ENCODE measurements at places on chromosomes 2 and 18. TPM values are rescaled to one million over a fixed set of nuclear protein-coding genes. Genes with fewer than 3 reads are reported as not detected.

- no peak for DNase-seq
- H3K4me1 ChIP-seq = no peaks in the 10 kb centered on the region
- no peaks in the 10 kb centered on the region for H3K36me3 ChIP-seq
- H3K27me3 ChIP-seq = no peaks in the 10 kb centered on the region
- no peak overlapping the region for H3K27ac ChIP-seq
Measured at GRCh38 chr2:240886678-240887609, 9.0 kb downstream of the MAB21L4 start.

DNA sequence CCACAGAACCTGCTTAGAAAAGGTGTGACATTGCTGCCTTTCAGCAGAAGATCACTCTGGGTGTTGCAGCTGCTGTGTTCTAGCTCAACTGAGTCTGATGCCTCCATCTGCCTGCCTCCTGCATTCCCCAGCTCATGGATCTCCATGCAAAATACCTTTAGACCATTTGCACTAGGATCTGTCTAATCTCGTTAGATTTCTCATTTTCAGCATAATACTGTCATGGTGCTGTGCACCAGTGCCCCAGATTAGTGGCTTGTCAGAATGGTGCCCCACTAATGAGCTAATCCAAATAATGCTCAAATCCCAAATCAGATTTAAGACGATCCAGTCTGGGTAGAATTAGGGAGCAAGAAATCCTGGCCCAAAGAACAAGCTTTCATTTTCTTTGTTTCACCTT, 284.4 kb upstream of the PARD3B start:
- no peaks in the 10 kb centered on the region for H3K27me3 ChIP-seq
- H3K27ac ChIP-seq = no peak overlapping the region
- no peaks in the 10 kb centered on the region for H3K4me1 ChIP-seq
- DNase-seq = no peak
- no peaks in the 10 kb centered on the region for H3K36me3 ChIP-seq

DNA sequence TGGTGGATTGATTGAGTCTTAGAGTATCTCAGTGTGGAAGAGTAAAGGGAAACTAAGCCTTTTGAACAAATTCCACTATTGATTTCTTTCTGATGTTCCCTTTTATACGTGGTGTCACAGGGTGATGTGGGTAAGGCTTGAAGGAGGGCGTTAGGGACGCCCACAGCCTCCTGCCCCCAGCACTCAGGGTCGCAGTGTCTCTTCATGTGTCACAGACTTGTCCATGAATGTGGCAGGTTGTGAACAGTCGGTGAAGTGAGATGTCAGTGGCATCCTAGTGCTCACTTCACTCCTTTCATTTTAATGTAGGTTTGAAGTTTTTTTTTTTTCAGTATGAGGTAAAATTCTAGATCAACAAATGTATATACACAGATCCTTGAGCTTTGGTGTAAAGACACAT, 123.2 kb upstream of the IL1R2 start:
- peaks cover 92% of the 10 kb centered on the region for H3K36me3 ChIP-seq
- no peak overlapping the region for H3K4me3 ChIP-seq
- no peak overlapping the region for H3K27ac ChIP-seq
- no peak for DNase-seq
- no peaks in the 10 kb centered on the region for H3K27me3 ChIP-seq

GRCh38 chr2:240139666-240140393, 628 bp downstream of the OTOS start:
- no peaks in the 10 kb centered on the region for H3K36me3 ChIP-seq
- no peak for DNase-seq
- H3K27me3 ChIP-seq = no peaks in the 10 kb centered on the region
- no peak overlapping the region for H3K4me3 ChIP-seq
- peaks cover 7% of the 10 kb centered on the region for H3K4me1 ChIP-seq
- no peak overlapping the region for H3K27ac ChIP-seq

DNA sequence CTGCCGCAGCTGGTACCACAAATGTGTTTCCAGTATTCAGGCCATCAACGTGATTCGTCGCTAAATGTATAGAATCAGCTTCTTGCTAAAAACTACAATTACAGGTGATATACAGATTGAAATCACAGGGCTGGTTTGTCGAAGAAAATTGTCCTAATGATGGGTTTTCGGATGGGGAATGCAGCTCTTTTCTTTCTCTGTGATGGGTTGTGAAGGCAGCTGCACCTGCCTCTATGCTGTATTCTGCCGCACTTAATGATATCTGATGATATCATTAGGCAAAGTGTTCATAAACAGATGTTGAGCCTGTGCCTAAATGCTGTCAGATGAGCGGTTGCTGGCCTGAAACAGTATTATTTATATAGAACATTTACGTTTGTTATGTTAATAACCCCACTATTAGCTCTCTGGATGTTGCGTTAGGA, 218.1 kb downstream of the ARHGAP15 start:
- H3K4me1 ChIP-seq = no peaks in the 10 kb centered on the region
- H3K27me3 ChIP-seq = no peaks in the 10 kb centered on the region
- DNase-seq = no peak
- H3K27ac ChIP-seq = no peak overlapping the region
- no peak overlapping the region for H3K4me3 ChIP-seq
- no peaks in the 10 kb centered on the region for H3K36me3 ChIP-seq

DNA sequence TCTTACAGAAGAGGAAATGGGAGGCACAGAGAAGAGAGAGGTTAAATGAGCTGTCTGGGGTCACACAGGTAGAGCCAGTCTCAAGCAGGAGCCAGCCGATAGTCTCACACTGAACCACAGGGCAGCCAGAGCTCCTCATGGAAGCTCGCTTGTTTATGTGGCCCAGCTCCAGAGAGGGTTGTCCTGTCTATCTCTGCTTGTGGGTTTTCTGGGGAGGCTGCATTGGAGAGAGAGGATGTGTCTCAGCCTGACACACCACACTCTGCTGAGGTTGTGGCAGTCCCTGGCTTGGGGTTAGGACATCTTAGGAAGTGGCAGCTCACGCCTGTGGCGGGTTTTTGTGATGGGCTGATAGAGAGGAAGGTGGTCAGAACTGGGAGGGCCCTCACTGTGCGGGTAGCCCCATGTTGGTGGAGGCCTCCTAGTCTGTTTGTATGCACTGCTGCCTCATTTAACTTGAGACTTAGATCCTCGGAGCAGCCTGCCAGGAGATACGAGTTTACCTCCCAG, 52.3 kb downstream of the TCF7L1 start:
- H3K36me3 ChIP-seq = no peaks in the 10 kb centered on the region
- DNase-seq = no peak
- H3K27me3 ChIP-seq = no peaks in the 10 kb centered on the region
- H3K27ac ChIP-seq = no peak overlapping the region
- H3K4me3 ChIP-seq = no peak overlapping the region

DNA sequence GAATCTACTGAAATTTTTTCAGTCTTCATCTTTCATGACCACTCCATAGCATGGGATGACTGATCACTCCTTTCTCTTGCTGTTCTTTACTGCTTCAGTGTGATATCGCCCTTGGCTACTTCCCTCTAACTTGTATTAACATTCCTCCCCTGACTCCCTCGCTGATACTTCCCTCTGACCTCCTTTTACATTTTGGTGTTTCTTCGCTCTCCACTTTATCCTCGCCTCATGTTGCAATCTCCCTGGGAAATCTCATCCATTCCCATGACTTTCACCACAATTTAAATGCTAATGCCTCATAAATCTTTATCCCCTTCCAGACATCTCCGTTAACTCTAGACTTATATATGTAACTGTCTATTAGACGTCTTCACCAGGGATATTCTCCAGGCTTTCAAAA, 167.3 kb downstream of the IKZF2 start:
- no peak for DNase-seq
- no peak overlapping the region for H3K27ac ChIP-seq
- H3K36me3 ChIP-seq = no peaks in the 10 kb centered on the region

DNA sequence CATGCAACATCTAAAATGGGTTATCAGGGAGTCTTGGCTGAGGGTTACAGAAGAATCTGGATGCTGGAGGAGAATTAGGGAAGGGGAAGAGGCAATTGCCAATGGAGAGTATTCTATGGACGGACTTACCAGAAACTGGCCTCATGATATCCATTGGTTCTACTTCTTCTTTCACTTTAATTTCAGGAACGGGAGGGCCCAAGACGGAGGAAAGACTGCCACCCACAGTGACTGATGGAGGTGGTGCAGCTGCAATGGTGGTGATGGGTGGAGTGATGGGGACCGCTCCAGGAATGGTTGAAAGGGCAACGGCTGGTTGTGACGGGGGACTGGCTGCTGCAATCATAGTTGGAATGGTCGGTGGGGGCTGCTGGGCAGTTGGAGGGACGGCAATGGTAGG, 69.1 kb upstream of the AMMECR1L start:
- H3K4me3 ChIP-seq = no peak overlapping the region
- H3K27me3 ChIP-seq = no peaks in the 10 kb centered on the region
- peaks cover 19% of the 10 kb centered on the region for H3K4me1 ChIP-seq
- peaks cover 57% of the 10 kb centered on the region for H3K36me3 ChIP-seq
- H3K27ac ChIP-seq = no peak overlapping the region

- no peak for DNase-seq
- no peaks in the 10 kb centered on the region for H3K4me1 ChIP-seq
- H3K27ac ChIP-seq = no peak overlapping the region
- no peak overlapping the region for H3K4me3 ChIP-seq
Measured at GRCh38 chr2:112173646-112174319, 35.6 kb downstream of the FBLN7 start.

- no peaks in the 10 kb centered on the region for H3K4me1 ChIP-seq
- no peaks in the 10 kb centered on the region for H3K27me3 ChIP-seq
- DNase-seq = no peak
- H3K4me3 ChIP-seq = no peak overlapping the region
- no peaks in the 10 kb centered on the region for H3K36me3 ChIP-seq
- H3K27ac ChIP-seq = no peak overlapping the region
Measured at GRCh38 chr18:58033216-58033615, 10.8 kb upstream of the NEDD4L start.

DNA sequence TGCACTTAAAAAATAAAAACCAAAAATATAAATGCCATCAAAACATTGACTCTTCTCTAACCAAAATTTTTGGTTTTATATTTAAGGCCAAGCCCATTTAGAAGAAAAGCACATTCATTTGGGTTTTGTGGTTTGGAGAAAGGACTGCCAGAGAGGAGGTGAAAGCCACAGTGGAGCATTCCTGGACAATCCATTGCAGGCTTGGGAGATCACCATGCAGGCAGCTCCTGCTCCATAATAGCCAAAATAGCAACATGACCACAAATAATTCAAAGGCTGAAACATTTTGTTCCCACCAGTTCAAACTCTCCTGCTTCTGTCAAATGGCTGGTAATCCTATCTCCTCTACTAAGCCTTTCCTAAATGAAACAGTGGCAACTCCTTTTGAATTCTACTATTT, 73.5 kb downstream of the GALNT3 start:
- H3K4me1 ChIP-seq = no peaks in the 10 kb centered on the region
- no peaks in the 10 kb centered on the region for H3K36me3 ChIP-seq
- H3K27ac ChIP-seq = no peak overlapping the region
- H3K27me3 ChIP-seq = no peaks in the 10 kb centered on the region
- H3K4me3 ChIP-seq = no peak overlapping the region

- H3K4me1 ChIP-seq = no peaks in the 10 kb centered on the region
- no peaks in the 10 kb centered on the region for H3K36me3 ChIP-seq
- no peaks in the 10 kb centered on the region for H3K27me3 ChIP-seq
- H3K27ac ChIP-seq = no peak overlapping the region
- no peak overlapping the region for H3K4me3 ChIP-seq
Measured at GRCh38 chr18:35836932-35837331, 135.5 kb upstream of the RMP24 start.

- no peak overlapping the region for H3K4me3 ChIP-seq
- no peak overlapping the region for H3K27ac ChIP-seq
- no peak for DNase-seq
- H3K27me3 ChIP-seq = no peaks in the 10 kb centered on the region
Measured at GRCh38 chr2:112516801-112517200, 25.5 kb upstream of the POLR1B start.

DNA sequence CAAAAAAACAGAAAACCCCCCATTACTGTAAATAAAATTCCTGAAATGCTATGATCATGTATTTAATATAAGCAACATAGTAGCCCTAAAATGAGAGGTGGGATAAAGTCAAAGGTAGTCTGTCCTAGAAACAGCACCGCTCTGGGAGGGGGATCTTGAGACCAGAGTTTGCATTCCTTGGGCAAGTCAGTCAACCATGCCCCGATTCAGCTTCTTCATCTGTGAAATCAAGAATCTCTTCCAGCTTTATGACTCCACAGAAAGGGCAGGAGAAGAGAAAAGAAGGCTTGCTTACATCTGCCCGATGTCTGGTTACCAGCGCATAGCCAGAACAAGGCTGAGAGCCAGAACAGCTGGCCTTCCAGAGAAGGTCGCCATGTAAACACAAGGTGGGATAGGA, 2.1 kb upstream of the FBLN7 start:
- H3K4me1 ChIP-seq = no peaks in the 10 kb centered on the region
- H3K27ac ChIP-seq = no peak overlapping the region

GRCh38 chr2:207459990-207460757, 69.6 kb upstream of the CREB1 start:
- no peak for DNase-seq
- H3K36me3 ChIP-seq = no peaks in the 10 kb centered on the region
- H3K4me3 ChIP-seq = no peak overlapping the region
- no peaks in the 10 kb centered on the region for H3K4me1 ChIP-seq
- no peaks in the 10 kb centered on the region for H3K27me3 ChIP-seq

- no peaks in the 10 kb centered on the region for H3K27me3 ChIP-seq
- H3K4me1 ChIP-seq = peaks cover 39% of the 10 kb centered on the region
- DNase-seq = peak; percentile 53
- H3K4me3 ChIP-seq = no peak overlapping the region
Measured at GRCh38 chr2:96508521-96509113, 3.5 kb upstream of the NEURL3 start.

- no peaks in the 10 kb centered on the region for H3K4me1 ChIP-seq
- DNase-seq = no peak
- no peak overlapping the region for H3K4me3 ChIP-seq
- H3K27ac ChIP-seq = no peak overlapping the region
Measured at GRCh38 chr18:59715966-59716369, 18.7 kb upstream of the CCBE1 start.

The HJURP gene
- polyA plus RNA-seq = 0.10 TPM

The ACVR1C gene
- polyA plus RNA-seq = 0.13 TPM

The KATNAL2 gene
- 0.24 TPM for polyA plus RNA-seq

The CLEC4F gene
- 0.21 TPM for polyA plus RNA-seq

The RAB27B gene
- polyA plus RNA-seq = not detected

The OSBPL6 gene
- 36.4 TPM for polyA plus RNA-seq

The DSC1 gene
- not detected for polyA plus RNA-seq

The MEP1B gene
- not detected for polyA plus RNA-seq

The NPHP1 gene
- 4.9 TPM for polyA plus RNA-seq

The FSIP2 gene
- 0.03 TPM for polyA plus RNA-seq

The TGFA gene
- polyA plus RNA-seq = 0.12 TPM

The ORC4 gene
- polyA plus RNA-seq = 19.2 TPM
